Left renal cortex interstitium (tissue), 4 donors: ENCODE measurements at places on chromosomes 2 and 18. TPM values are rescaled to one million over a fixed set of nuclear protein-coding genes. Genes with fewer than 3 reads are reported as not detected.

DNA sequence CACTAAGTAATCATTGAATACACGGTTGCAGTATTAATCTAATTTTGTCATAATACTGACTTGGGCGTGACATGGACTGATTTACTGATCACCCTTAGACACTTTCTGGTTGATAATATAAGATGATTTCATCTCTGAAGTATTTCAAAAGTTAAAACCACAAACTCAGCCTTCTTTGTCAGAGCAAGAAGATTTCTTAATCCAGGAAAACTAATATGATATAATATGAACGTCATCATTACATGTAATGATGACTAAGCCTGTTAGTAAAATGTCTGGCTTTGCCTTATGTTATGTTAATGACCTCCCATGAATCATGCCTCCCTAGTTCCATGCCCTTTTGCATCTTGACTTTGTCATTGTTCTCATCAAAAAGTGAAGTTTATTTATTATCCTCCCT, 1325.0 kb upstream of the CDH2 start:
- no peak for DNase-seq

DNA sequence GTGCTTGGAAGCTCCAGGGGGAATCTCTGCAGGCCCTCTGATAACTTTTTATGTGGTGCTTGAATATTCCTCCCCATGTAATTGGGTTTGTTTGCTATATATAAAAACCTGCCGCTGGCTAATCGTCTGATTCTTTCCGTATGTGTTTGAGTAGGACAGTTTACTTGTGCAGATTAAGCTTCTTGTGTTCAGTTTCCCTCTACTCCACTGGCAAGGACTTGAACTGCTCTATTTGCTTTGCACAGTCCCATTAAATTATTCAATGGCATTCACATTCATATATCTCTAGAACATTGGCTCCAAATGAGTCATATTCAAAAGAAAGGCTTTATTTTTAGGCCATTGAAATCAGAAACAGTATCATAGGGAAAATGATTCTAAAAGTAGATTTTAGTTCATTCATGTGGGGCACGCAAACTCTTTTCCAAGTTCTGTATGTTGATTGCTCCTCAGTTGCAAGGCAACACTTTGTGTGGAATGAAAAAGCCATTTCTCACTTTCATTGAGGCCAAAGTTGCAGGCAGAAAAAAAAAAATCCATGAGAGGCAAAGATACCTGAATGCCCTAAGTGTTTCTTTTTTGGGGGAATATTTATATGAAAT, 1682.3 kb upstream of the PIK3C3 start:
- no peak for DNase-seq

GRCh38 chr2:25341011-25341727, 556 bp downstream of the DNMT3A start:
- DNase-seq = no peak

DNA sequence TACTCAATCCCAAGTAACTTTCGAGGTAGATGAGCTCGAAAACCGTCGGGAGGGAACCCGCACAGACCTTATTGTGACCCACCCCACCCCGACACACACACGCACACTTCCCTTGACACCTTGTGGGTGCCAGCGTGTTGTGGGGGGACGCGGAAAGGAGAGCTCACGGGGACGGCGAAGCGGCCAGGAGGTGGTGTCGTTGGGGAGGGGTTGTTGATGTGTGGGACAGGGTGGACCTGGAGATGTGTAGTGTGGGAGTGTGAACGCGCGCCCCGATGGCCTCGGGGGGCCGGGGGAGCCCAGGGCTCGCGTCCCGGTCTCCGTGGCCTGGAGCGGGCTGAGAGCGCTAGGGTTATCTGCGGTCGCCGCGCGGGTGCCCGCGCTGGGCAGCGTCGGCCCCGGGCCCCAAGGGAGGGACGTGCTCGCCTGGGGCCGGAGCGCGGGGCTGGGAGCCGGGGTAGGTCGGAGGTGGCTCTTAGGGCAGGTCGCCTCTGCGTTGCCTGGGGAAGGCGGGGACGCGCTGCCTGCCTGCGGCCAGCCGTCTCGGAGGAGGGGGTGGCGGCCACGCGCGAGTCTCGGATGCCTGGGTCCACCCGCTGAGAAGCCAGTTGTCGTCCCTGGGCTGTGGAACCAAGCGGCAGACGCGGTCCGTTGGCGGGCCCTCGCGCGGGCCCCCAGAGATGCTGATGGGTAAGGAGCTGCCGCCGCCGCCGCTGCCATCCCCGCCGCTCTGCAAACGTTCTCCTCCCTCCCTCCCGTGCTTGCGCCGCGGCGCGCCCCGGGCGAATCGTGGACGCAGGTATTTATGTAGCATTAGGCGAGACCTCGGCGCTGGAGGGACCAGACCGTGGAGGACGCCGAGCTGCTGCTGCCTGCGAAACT, 1.6 kb downstream of the KLHL29 start:
- DNase-seq = no peak

DNA sequence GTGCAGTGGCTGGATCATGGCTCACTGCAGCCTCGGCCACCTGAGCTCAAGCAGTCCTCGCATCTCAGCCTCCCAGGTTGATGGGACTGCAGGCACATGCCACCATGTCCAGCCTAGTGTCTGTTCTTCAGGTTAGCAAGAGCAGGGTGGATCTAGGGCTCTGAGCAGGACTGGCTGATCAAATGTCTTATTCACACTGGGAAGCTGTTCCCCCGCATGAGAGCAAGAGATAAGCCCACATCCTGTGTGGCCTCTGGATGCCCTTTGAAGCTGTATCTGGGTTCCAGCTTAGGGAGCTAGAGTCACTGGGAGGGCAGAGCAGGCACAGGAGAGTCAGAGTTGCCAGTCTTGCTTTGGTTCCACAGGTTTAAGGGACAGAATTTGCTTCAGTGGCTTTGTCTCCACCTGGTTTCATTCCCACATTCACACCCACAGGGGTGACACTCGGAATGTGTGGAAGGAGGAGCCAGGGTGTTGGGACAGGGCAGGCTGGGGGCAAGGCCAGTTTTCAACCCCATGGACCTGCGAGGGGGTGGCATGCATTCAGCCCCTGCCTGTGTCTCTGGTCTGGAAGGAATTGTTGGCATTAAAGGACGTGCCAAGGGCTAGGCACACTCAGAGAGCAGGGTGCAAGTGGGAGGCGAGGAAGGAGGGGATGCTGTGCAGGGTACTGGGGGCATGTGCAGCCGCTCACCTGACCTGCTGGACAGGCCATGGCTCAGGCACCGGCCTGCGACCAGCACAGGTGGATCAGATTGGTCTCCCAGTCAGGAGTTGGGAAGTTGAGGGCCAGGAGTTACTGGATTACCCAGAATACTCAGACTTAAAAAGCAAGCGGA, 24.5 kb downstream of the PTPN18 start:
- no peak for DNase-seq

DNA sequence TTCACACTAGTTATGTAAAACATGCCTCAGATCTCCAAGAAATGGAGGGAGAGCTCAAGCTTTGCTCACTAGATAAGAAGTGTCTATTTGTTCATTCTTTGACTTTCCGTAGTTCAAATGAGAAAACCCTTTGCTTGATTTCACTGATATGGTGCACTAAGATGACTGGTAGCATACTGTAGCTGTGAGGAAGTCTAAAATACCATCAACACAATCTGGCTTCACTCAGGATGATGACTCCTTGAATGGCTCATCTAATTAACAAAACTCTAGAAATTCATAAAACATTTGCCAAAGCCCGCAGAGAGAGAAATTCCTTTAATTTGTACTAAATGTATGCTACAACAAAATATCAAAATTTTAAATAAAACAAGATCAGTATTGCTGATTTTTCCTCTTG, 152.8 kb upstream of the STK17B start:
- DNase-seq = no peak

- no peak for DNase-seq
These were observed 47.0 kb downstream of the RAB12 start for GRCh38 chr18:8656232-8656631.

- DNase-seq = no peak
These were observed 68.7 kb upstream of the EDAR start for GRCh38 chr2:109057686-109058085.

GRCh38 chr2:164721430-164721829, 100.1 kb upstream of the GRB14 start:
- no peak for DNase-seq

DNA sequence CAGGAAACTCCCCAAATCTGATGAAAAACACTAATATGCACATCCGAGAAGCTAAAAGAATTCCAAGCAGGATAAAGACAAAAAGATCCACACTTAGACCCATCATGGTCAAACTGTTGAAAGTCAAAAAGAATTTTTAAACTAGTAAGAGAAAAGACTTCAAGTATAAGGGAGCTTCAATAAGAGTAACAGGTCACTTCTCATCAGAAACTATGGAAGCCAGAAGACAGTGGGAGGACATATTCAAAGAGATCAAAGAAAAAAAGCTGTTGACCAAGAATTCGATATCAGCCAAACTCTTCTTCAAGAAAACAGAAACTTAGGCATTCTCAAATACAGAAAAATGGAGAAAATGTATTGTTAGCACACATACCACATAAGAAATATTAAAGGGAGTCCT, 50.4 kb downstream of the ZC3H8 start:
- no peak for DNase-seq

GRCh38 chr2:238098901-238099713, 1.0 kb upstream of the ESPNL start:
- DNase-seq = no peak

GRCh38 chr2:238742066-238742465, 105.8 kb upstream of the TWIST2 start:
- DNase-seq = no peak

DNA sequence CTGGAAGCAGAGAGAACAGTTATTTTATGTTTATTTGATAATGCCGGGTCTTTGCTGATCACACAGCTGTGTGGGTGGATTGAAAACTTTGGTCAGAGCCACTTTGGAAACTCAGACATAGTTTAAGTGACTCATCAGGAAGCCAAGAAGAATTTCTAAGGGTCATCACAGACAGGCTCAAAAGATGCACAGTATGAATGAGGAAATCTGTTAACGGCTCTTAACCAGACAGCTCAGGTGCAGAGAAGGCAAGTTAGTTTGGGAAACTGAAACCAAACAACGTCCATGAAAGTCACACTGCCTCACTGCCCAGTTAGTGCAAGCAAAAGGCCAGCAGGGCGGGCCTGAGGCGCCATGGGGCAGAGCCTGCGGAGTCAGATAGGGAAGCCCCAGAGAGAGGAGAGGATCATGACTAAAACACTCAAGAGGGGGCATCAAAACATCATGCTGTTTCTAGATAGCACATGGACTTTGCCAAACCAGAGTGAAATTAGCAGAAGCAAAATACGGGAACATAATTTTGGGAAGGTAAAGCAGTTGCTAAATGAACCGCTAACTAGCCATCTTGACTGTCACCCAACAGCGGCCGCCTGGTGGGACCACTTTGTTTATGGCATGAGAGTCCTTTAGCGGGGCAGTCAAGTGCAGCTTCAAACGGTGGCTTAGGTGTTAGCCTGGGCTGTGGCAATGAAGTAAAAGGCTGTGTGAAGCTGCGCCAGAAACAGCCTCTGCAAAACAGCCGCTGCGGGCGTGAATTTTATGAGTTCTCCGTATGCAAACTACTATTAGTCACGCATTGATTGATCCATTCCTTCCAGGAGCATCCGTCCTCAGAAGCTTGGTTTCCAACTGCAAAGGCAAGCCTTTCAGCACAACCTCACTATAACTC, 101.2 kb downstream of the KCTD18 start:
- DNase-seq = no peak

DNA sequence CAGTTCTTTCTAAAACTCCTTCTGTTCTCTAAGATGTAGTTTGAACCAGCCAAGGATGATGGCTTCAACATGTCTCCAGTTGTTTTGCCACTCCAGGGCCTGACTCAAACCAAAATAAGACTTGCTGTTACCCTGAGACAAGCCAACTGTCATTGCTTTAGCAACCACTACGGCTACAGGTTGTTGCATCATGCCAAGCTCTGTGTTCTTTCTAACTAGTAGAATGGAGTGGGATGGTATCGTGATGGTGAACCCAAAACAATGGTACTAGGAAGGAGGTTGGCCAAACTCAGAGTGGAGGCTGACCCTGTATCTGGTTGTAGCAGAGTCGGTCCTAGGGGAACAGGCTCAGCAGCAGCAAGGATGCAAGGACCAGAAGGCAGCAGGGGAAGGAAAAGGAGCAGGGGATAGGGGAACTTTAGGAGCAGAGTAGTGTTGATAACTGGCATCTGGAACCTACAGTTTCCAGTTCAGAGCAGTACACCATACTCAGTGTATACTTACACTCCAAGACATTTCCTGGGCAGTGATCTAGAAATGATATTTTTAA, 51.6 kb downstream of the PDK1 start:
- no peak for DNase-seq

GRCh38 chr18:36381075-36381474, 83.6 kb downstream of the FHOD3 start:
- DNase-seq = no peak

GRCh38 chr18:67973916-67974315, 457.4 kb upstream of the DSEL start:
- no peak for DNase-seq

- no peak for DNase-seq
These were observed 599.9 kb upstream of the NXPH2 start for GRCh38 chr2:139380051-139380450.

DNA sequence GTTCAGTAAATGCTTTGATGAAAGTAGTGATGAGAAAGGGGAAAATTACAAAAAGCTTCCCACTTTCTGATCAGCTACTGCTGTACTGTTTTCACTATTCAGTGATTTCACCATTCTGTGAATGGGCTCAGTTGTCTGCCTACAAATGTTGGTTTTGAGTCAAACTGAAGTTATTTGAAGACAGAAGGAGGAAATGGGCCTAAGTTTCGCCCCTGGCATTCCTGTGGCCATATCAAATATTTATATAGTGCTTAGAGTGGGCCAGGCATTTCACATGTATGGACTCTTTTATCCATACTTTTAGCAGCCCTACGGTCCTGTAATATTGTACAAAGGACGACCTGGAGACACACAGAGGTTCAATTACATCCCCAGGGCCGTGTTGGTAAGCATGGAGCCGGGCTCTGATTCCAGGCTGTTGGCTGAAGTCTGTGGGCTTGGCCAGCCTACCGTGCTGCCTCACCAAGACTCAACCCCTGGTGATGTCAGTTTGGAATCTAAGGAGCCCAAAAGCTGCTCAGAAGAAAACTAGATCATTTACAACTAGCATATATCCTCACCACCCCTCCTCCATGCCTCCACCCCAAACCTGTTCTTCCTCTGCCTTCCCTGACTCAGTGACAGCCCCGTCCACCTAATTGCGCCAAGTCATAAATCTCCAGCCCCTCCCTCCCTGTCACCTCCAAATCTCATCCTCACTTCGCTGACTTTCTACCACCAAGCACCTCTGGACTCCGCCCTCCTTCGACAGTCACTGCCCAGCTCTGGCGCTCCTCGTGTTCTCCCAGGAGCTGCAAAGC, 10.1 kb upstream of the GRHL1 start:
- DNase-seq = no peak

- DNase-seq = no peak
These were observed 236.7 kb downstream of the PRKCE start for GRCh38 chr2:45888167-45888566.

- no peak for DNase-seq
These were observed 90.5 kb downstream of the PMAIP1 start for GRCh38 chr18:59990121-59990823.

- DNase-seq = no peak
These were observed 178.7 kb downstream of the CLIP4 start for GRCh38 chr2:29293830-29294438.

- no peak for DNase-seq
These were observed 346.4 kb upstream of the VWC2L start for GRCh38 chr2:214064471-214064870.

PTPRM gene
- 88.6 TPM for polyA plus RNA-seq

HOXD11 gene
- 61.2 TPM for polyA plus RNA-seq

TTR gene
- 25.3 TPM for polyA plus RNA-seq

HOXD13 gene
- 0.65 TPM for polyA plus RNA-seq

MREG gene
- 18.4 TPM for polyA plus RNA-seq

DES gene
- polyA plus RNA-seq = 8.4 TPM

BABAM2 gene
- polyA plus RNA-seq = 52.0 TPM

GCG gene
- not detected for polyA plus RNA-seq

CHRNG gene
- polyA plus RNA-seq = 1.4 TPM

RFTN2 gene
- polyA plus RNA-seq = 22.6 TPM
